Hippocampal formation (tissue), 2 donors: ENCODE measurements at places on chromosomes 16 and 17.

DNA sequence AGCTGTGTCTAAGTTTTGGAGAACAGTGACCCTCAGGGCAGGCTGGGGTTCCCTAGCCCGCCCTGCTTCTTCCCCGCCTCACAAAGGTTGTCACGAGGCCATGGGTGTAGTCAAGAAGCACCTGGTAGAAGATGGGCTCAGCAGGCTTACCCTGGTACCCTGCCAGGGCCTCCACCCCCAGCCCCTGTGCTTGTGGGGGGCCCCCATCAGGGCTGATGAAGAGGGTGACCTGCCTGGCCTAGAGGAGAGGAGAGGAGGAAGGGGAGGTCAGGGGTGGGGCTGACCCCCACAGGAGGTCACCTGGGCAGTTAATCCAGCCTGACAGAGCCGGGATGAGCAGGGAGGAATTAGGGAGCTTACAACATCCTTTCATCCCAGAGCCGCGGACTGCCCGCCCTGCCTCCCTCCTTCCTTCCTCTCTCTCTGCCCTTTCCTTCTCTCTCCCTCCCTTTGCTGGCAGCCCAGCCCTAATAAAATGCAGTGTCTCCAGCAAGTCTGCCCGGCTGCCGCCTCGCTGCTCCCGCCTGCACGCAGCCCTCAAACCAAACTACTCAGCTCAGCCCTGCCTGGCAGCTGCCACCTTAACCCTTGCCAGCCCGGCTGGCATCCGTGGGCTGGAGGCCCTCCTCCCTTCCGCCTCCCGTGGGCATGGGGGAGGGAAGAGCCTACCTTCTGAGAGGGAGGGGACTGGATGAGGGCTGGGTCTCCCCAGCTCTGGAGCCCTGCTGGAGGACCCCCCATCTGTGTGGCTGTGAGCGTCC is 7.2 kb downstream of the DLX3 start:
- no peak for DNase-seq

- no peak for DNase-seq
Measured at GRCh38 chr17:20997711-20998570, 44.9 kb downstream of the USP22 start.

GRCh38 chr17:80212962-80213642 is 7.0 kb downstream of the SGSH start:
- no peak for DNase-seq

GRCh38 chr17:3766779-3767178 is 34.2 kb downstream of the ITGAE start:
- DNase-seq, result no peak

- no peak for DNase-seq
Measured at GRCh38 chr16:81239367-81240121, 1.1 kb downstream of the BCO1 start.

GRCh38 chr17:68763562-68763961 is 162.4 kb upstream of the FAM20A start:
- DNase-seq, result no peak

- no peak for DNase-seq
Measured at GRCh38 chr17:27413792-27414191, 42.5 kb upstream of the KSR1 start.

DNA sequence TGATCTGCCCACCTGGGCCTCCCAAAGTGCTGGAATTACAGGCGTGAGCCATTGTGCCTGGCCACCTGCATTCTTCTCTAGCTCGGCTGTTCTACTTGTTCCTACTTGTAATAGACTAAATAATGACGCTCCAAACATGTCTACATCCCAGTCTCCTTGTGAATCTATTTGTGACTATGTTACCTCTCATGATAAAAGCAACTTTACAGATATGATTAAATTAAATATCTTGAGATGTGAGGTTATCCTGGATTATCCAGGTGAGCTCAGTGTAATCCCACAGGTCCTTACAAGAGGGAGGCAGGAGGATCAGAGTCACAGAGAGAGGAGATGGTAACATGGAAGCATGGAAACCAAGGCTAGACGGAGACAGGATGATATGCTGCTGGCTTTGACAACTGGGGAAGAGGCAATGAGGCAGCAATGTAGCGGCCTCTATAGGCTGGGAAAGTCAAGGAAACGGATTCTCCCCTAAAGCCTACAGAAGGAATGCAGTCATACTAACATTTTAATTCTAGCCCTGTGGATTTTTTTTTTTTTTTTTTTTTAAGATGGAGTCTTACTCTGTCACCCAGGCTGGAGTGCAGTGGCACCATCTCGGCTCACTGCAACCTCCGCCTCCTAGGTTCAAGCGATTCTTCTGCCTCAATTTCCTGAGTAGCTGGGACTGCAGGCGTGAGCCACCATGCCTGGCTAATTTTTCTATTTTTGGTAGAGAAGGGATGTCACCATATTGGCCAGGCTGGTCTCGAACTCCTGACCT is 5.0 kb upstream of the LASP1 start:
- no peak for DNase-seq

- no peak for DNase-seq
Measured at GRCh38 chr17:57823469-57824401, 26.1 kb downstream of the MRPS23 start.

DNA sequence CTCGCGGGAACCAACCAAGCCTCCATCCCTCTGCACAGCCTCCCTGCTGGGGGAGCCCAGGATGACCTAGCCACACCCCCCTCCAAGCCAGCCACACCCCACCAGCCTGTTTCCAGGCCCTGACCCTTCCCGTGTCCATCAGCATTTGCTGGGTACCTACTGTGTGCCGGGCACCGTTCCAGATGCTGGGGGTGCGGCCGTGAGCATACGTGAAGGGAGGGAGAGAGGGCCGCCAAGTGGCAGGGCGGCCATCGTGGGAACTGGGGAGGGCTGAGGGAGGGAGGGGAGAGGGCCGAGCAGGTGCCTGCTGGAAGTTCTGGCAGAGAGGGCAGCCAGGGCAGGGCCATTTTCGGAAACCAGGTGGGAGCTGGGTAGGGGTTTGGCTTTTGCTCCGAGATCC is 23.1 kb downstream of the ZFPM1 start:
- DNase-seq, result no peak

GRCh38 chr17:78053777-78054468 is 74.6 kb downstream of the TMC6 start:
- DNase-seq, result no peak

GRCh38 chr16:4920826-4921225 is 16.1 kb downstream of the PPL start:
- DNase-seq, result no peak

DNA sequence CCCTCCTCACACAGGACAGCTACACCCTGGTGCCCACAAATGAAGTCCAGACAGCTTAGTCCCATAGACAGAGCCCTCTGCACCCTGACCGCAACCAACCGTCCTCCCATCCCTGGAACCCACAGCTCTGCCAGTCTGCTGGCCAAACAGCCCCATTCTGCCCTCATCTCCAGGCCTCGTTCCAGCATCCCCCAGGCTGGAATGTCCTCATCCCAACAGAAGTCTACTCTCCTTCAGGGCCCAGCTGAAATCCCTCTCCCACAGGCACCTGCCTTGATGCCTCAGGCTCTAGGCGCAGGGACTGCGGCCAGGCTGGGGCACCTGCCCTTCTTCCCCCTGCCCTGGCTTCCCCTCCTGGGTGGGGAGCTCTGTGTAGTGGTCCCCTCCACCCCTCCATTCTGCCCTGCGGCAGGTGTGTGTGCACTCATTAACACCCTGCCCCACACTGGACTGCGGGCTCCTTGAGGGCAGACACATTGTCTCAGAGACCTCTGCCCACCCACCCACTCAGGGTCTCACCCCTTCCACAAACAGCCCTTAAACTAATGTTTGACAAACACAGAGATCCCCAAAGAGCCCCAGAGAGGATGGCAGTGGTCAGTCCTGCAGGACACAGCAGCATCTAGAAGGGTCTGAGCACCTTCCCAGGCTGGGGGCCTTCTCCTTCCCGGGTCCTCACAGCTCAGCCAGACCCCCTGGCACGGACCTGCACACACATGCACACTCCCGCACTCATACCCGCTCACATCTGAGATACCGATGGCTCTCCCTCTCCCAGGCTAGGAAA is 820 bp downstream of the GRIN2C start:
- no peak for DNase-seq

GRCh38 chr17:36942631-36943125 is 5.4 kb downstream of the LHX1 start:
- no peak for DNase-seq

- no peak for DNase-seq
Measured at GRCh38 chr17:76014925-76015261, 12.2 kb downstream of the EVPL start.

- no peak for DNase-seq
Measured at GRCh38 chr17:78174870-78175642, 6.7 kb downstream of the SYNGR2 start.

DNA sequence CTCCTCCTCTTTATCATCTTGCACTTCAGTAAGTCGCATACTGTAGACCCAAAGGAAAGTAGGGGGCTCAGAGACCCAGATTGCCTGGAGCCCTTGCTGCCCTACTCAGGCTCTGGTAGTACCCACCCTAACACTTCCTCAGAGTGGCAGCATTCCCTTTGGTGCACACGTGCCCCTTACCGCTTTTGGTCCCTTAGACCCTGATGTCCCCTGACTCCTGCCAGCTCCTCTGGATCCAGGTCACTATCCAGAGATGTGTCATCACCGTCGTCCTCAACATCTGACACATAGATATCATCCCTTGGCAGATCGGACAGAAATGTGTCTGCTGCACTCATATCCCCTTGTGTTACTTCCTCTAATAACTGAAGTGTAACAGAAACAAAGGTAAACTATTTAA is 5.4 kb upstream of the PSMC5 start:
- no peak for DNase-seq

GRCh38 chr17:50594128-50594823 is 33.8 kb downstream of the CACNA1G start:
- DNase-seq, result no peak

- DNase-seq, result no peak
Measured at GRCh38 chr16:53629607-53630312, 73.9 kb downstream of the RPGRIP1L start.

DNA sequence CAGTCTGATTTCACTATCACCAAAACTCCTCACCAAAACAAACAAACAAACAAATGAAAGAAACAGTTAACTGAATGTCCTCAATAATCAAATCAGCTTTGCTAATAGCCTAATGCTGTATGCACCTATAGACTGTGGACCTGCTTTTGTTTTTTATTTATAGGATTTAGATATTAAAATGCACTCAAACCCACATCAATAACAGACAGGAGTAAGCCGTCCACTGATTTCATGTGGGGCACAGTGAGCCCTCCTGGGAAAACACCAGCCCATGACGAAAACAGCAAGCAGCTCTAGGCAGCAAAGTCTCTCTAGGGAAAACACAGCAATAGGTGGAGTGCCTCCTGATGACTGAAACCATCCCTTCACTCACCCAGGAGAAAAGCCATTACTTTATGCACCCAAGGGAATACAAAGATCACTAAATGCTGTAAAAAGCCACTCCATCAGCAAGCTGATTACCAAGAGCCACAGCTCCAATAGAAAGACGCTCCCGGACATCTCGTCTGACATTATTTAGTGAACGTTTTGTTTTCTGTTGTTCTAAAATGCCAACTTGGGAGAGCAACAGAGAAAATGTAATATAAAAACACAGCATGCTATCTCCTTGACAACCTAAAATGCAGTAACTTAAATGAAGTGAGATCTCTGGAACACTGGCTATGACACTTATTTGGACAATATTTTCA is 47.8 kb downstream of the ANKFY1 start:
- no peak for DNase-seq

- no peak for DNase-seq
Measured at GRCh38 chr16:19142939-19143598, 25.0 kb upstream of the SYT17 start.

DNA sequence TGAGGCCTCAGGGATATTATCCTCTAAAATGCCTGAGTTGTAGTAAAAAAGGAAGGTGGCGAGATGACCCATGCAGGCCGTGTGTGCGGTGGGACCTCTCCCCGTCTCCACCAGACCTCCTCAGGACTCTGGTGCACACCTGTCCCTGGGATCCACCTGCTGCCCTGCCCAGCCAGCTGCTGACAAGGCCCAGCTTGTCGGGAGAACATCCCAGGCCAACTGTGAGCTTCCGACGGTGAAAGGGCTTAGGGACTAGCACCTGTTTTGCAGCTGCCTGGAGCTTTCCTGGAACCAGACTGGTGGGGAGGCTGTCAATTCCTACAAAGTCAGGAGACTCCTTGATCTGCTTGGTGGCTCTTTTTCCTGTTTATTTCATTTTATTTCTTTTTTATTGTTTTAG is 11.6 kb downstream of the IL34 start:
- no peak for DNase-seq

DNA sequence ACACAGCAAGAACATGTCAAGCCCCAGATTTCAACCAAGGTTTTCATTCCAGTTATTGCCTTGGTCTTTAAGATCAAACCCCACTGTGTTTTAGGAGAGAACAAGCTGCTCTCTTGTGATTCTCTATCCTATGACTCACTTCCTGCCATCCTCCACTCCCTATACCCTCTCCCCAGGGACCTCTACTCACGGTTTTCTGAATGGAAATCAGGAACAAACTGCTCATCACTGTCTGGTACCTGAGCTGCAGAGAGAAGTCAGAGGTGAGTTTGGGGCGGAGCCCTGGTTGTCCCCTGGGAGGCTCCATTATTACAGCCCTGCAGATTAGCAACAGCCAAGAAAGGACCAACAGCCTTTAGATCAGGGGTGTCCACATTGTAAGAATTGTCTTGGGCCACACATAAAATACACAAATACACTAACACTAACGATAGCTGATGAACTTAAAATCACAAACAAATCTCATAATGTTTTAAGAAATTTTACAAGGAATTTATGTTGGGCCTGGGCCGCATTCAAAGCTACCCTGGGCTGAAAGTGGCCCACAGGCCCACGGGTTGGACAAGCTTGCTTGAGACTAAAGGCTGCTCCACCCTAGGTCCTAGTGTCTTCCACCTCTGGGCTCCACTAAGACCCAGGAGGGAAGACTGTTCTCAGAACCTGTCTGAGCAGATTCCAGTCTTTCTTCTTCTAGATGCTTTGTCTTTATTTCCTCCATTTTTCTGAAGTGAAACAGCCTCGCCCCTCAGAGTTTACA is 9.7 kb downstream of the ETV4 start:
- no peak for DNase-seq

DNA sequence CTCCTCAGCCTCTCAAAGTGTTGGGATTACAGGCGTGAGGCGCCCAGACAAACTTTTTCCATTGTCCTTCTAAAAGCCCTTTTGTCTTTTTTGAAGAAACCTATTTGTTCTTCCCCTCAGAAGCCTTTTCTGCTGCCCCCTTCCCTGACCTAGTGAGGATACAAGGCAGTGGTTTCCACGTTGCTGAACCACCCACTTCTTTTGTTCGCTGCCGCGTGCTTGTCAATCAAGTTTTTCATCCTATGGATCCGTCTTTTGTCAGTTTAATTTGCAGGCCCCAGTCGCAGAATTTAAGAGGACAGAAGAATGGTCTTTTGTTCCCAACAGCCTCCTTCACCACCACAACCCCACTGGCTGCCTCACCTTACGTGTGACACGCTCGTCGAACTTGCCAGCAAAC is 20.2 kb upstream of the GNG13 start:
- no peak for DNase-seq

- no peak for DNase-seq
Measured at GRCh38 chr16:25279491-25279890, 21.8 kb upstream of the ZKSCAN2 start.

DNA sequence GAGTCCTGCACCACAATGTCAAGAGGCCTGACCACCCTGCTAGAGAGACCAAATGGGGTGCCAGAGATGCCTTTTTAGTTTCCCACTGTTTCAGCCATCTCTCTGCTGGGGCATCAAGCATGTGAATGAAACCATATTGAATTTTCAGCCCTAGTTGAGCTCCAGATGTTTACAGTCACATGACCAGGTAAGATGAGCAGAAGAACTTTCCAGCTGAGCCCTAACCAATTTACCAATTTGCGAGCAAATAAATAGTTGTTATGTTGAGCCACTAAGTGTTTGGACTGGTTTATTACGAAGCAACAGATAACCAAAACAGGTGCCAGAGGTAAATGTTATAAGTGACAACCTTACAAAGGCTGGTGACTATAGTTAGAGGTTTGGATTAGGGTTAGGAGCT is 209.1 kb upstream of the CCL2 start:
- no peak for DNase-seq
